ENCODE measurements at places on chromosomes 4 and X. TPM values are rescaled to one million over a fixed set of nuclear protein-coding genes. Genes with fewer than 3 reads are reported as not detected.
A peak's percentile ranks its signal among the peaks of the same experiment; 100 is the strongest.

Gene CPE
- polyA plus RNA-seq, result 3.0 TPM

DNA sequence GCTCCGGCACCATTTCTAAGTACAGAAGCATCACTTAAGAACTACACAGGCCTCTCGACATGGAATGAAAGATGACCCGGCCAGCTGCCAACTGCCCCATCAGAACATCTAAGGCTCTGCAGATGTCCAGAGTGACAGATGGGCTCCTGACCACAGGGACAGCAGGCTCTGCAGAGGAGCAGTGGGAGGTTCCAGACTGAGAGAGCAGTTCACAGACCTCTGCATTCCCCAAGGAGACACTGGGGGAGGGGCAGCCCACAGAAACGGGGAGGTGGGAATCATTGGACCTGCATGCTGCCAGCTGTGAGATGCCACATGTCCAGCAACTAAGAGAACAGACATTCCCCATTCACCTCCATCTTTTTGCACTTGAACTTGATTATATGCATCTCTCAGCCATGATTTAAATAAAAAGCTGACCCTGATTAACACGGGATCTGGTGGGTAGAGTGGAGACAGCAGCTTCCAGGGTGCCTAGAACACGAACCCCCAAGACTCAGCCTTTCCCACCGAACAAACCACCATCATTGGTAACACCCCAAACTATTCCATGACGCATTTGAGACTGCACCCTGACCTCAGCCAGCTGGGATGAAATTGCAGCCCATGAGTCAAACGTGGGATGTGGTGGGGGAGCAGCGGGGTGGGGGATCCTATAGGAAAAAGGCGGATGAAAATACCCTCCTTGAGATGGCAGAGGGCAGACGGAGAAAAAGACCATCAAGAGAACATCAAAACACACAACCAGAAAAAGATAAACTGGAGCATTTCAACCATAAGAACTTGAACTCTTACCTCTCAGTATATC, 47.2 kb downstream of the AFAP1 start:
- H3K4me3 ChIP-seq, result no peak overlapping the region
- H3K4me1 ChIP-seq, result no peaks in the 10 kb centered on the region
- no peak for DNase-seq
- H3K27ac ChIP-seq, result no peak overlapping the region

Gene COX7B2
- polyA plus RNA-seq, result not detected

DNA sequence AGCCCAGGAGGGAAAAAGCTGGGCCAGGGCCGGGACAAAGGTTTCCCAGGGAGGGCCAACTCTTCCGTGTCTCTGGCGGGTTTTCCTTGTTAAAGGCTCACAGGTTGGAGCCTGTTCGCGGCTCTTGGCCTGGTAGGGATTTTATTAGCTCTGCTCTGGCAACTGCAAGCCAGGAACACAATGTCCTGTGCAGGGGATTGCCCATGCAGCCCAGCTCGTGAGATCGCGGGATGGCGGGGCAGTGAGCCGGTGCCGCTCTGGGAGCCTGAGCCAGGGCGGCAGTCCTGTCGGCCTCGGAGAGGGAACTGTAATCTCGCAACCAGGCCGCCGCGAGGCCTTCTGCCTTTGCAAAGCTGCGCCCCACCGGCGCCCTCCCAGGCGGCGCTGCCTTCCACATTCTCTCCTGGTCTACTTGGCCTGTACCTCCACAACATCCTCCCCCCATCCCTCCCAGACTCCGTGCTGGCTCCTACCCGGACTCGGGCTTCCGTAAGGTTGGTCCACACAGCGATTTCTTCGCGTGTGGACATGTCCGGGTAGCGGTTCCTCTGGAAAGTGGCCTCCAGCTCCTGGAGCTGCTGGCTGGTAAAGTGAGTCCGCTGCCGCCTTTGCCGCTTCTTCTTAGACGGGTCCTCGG, 2.1 kb downstream of the PITX2 start:
- H3K36me3 ChIP-seq, result no peaks in the 10 kb centered on the region
- no peak overlapping the region for H3K27ac ChIP-seq
- peaks cover 22% of the 10 kb centered on the region for H3K27me3 ChIP-seq
- no peak for DNase-seq

DNA sequence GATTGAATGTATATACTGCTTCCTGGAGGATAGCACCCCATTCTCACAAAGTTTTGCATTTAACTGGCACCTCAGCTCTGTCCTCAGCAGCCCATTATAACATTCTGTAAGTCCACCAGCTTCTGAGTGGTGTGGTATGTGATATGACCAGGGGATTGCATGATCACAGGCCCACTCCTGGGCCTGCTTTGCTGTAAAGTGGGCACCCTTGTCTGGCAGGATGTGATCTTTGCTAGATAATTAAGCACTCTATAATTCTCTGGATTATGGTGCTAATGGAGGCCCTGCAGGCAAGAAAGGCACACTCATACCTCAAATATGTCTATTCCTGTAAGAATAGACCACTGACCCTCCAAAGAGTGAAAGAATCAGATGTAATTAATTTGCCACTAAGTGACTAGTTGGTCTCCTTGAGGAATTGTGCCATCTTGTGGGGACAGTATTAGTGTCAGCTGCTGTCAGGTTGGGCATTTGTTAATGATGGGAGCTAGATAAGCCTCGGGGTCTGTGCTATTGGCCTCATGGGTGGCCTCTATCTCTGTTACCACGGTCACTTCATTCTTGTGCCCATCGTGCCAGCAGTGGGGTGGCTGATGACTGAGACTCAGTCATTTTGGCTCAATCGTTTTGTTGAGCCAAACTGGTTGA, 2.2 kb upstream of the CFI start:
- H3K36me3 ChIP-seq, result no peaks in the 10 kb centered on the region
- no peak for DNase-seq
- H3K27ac ChIP-seq, result no peak overlapping the region
- H3K4me3 ChIP-seq, result no peak overlapping the region
- peaks cover 15% of the 10 kb centered on the region for H3K4me1 ChIP-seq
- no peaks in the 10 kb centered on the region for H3K27me3 ChIP-seq

Gene CCNI
- 87.5 TPM for polyA plus RNA-seq

DNA sequence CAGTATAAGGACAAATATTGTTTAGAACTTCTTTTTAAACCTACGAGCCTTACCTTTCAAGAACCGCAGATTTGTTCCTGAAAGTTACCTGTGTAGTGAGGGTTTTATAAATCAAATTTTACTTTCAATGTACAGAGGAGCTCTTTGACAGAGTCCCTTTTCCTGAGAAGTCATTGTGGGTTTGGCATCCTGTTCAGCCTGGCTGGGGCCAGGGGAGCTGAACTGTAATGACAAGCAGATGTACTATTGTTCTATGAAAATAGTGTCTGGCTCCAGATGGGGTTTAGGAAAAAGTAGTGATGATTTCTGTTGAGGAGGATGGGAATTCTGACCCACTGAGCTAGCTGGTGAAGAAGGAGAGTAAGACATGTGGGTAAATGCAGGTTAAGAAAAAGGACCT, 196.2 kb upstream of the PGRMC2 start:
- H3K36me3 ChIP-seq, result no peaks in the 10 kb centered on the region
- peaks cover 8% of the 10 kb centered on the region for H3K4me1 ChIP-seq
- DNase-seq, result no peak
- no peaks in the 10 kb centered on the region for H3K27me3 ChIP-seq

DNA sequence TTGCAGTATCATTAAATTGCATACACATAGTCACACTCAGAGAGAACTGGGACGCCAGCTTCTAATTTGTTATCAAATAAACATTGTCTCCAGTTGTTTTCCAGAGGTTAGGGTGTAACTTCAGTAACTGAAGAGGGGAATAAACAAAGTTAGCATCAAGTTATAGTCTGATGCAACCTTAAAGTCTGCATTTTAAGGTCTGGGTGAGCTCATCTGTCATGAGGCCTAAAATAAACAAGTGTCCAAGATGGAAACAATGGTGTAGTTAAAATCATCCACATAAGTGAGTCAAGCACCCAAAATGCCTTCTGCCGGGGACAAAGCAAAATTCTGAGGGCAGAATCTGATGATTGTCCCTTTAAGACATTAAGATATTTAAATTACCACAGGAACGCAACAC, 70.3 kb upstream of the EMCN start:
- H3K27me3 ChIP-seq, result no peaks in the 10 kb centered on the region
- no peaks in the 10 kb centered on the region for H3K36me3 ChIP-seq
- no peak overlapping the region for H3K27ac ChIP-seq
- no peak for DNase-seq
- H3K4me1 ChIP-seq, result no peaks in the 10 kb centered on the region

DNA sequence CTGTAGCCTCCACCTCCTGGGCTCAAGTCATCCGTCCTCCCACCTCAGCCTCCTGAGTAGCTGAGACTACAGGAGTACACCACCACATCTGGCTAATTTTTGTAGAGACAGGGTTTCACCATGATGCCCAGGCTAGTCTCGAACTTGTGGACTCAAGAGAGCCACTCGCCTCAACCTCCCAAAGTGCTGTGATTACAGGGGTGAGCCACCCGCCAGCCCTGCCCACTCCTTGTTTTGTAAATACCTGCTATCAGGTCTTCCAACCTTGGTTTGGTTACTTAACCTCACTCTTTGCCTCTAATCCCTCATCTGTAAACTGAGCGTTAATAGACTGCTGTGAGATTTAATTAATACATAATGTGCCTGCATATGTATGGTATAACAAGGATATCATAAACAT, 803 bp downstream of the CNGA1 start:
- DNase-seq, result peak; percentile 40
- no peaks in the 10 kb centered on the region for H3K27me3 ChIP-seq
- H3K36me3 ChIP-seq, result peaks cover under 1% of the 10 kb centered on the region
- H3K4me3 ChIP-seq, result peak overlapping the region; percentile 12
- peak overlapping the region; percentile 95 for H3K27ac ChIP-seq

- DNase-seq, result no peak
- H3K4me1 ChIP-seq, result no peaks in the 10 kb centered on the region
- H3K36me3 ChIP-seq, result no peaks in the 10 kb centered on the region
- H3K4me3 ChIP-seq, result no peak overlapping the region
- H3K27me3 ChIP-seq, result peaks cover 3% of the 10 kb centered on the region
Measured at GRCh38 chr4:5639556-5639955, 68.8 kb downstream of the EVC2 start.

DNA sequence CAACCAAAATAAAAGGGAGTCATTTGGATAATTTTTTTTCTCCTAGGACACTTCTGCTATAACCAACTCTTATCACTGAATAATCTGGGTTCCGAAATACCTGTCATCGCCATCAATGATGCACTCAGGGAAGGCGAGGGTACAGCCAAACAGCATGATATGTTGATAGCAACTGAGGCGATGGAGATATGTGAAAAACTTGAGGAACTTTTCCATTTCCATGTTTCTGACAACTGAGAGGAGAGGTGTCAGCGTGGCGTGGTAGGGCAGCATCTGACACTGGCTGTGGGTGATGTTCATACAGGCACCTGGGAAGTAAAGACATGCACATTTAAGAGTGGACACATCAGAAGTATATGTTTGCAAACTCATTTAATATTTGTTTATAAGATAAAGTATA, 74.6 kb downstream of the CORIN start:
- no peaks in the 10 kb centered on the region for H3K36me3 ChIP-seq
- no peak overlapping the region for H3K27ac ChIP-seq
- no peak for DNase-seq
- H3K27me3 ChIP-seq, result no peaks in the 10 kb centered on the region
- H3K4me1 ChIP-seq, result no peaks in the 10 kb centered on the region

DNA sequence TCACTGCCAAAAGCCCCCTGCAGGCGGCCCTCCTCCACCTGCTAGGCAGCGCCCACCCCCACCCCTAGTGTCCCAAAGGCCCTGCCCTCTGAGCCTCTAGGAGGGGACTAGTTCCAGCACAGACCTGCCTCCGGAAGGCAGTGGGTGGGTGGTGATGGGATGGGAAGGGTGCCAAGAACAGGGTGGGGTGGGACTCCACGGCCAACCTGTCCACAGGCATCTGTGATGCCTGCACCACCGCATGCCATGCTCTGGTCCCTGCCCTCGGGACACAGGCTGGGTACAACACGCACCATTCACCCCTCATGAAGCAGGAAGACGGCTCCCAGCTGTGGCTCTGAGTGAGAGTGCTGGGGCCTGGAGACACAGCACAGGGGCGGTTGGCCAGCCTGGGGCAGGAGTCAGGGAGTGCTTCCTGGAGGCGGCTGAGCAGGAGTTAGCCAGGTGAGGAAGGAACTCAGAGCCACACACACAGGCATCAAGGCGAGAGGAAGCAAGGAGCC, 243.1 kb upstream of the PSAPL1 start:
- H3K27me3 ChIP-seq, result no peaks in the 10 kb centered on the region
- H3K27ac ChIP-seq, result no peak overlapping the region
- DNase-seq, result no peak
- no peaks in the 10 kb centered on the region for H3K4me1 ChIP-seq
- no peak overlapping the region for H3K4me3 ChIP-seq

Gene TLR2
- 2.9 TPM for polyA plus RNA-seq

GRCh38 chr4:8854016-8854415, 17.6 kb downstream of the HMX1 start:
- H3K4me3 ChIP-seq, result no peak overlapping the region
- DNase-seq, result no peak
- peaks cover 9% of the 10 kb centered on the region for H3K4me1 ChIP-seq
- H3K27me3 ChIP-seq, result peaks cover 16% of the 10 kb centered on the region
- no peaks in the 10 kb centered on the region for H3K36me3 ChIP-seq
- no peak overlapping the region for H3K27ac ChIP-seq

GRCh38 chrX:72714478-72714916, 391 bp upstream of the PHKA1 start:
- H3K27me3 ChIP-seq, result no peaks in the 10 kb centered on the region
- no peaks in the 10 kb centered on the region for H3K4me1 ChIP-seq
- no peak for DNase-seq
- peak overlapping the region; percentile 45 for H3K4me3 ChIP-seq
- H3K36me3 ChIP-seq, result no peaks in the 10 kb centered on the region

DNA sequence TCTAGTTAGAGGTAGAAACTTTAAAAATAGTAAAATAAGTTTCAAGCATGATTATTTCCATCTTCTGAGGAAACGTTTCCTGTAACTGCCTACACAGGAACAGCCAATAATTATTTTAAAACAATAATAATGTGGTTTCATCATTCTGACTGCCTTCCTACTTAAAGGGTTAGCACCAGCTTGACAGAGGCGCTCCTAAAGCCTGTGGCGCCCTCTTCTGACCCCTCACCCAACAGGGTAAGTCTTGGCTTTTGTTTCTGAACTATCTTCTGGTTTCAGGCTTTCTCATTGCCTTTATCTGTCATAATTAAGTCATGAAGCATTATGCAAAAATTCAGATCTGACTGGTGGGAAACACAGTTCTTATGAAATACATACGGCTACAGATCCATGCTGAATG, 96.7 kb downstream of the ITM2A start:
- no peak for DNase-seq
- H3K4me3 ChIP-seq, result no peak overlapping the region
- no peaks in the 10 kb centered on the region for H3K27me3 ChIP-seq
- no peak overlapping the region for H3K27ac ChIP-seq

Gene MAGEB4
- not detected for polyA plus RNA-seq

Gene MGAT4D
- polyA plus RNA-seq, result not detected

Gene CT47B1
- polyA plus RNA-seq, result not detected

Gene TMEM31
- not detected for polyA plus RNA-seq
